Heart left ventricle (tissue), 16 donors: ENCODE measurements at places on chromosomes 12 and 14. TPM values are rescaled to one million over a fixed set of nuclear protein-coding genes. Genes with fewer than 3 reads are reported as not detected.

Gene LALBA
- not detected for polyA plus RNA-seq

- DNase-seq: no peak
Measured at GRCh38 chr12:68276402-68276930, 23.1 kb upstream of the IL22 start.

DNA sequence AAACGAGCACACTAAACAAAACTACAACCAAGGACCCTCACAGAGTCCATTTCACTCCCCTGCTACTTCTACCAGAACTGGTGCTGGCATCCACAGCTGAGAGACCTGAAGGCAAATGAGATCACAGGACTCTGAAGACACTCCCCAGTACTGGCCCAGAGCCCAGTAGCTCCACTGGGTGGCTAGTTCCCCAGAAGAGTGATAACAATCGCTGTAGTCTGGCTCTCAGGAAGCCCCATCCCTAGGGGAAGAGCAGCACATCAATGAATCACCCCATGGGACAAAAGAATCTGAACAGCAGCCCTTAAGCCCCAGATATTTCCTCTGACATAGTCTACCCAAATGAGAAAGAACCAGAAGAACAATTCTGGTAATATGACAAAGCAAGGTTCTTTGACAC is 190.7 kb upstream of the BMP4 start:
- DNase-seq: no peak

GRCh38 chr14:68512088-68512487 is 280.8 kb downstream of the ZFP36L1 start:
- DNase-seq: no peak

Gene MORN3
- polyA plus RNA-seq: 0.08 TPM

Gene POTEG
- polyA plus RNA-seq: not detected

DNA sequence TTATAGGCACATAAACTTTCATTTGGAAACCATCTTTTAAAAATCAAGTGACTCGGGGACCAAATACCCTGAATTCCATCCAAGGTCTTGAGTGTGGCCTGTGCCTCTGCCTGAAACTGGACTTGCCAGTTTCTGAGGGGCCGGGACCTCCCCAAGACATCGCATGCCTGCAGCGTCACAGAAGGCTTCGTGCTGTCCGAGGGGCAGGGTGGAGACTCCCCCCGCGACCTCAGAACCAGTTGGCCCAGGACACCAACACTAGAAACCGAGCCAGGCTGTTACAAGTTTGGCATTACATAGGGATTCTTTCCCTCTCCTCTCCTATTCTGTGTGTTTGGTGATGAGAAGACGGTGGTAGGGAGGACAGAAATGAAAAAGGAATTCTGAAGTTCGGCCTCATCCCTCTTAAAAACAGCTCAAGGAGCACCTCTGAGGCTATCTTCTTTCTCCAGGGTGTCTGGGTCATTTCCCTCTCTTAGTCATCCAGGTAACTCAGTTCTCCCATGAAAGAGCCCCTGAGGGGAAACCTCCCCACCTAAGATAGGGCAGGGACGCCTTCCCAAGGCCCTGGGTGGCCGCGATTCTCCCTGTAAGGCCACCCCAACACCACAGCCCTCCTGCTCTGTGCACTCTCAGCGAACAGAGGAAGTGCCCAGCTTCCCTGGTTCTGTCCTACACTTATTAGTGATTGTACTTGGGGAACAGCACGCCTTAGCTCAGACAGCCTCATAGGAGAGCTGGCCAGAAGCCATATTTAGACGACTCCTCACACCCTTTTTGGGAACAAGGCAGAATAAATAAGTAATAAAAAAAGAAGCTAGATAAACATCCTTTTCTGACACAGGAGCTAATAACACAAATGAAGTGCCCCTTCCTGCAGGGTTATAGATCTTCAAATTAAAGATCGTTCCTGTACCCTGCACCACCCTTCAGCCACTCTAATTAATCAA is 93.8 kb downstream of the BCL11B start:
- DNase-seq: no peak
